Stimulated activated CD4-positive, alpha-beta T cell treated with anti-CD3 and anti-CD28 coated beads, Interleukin-12 subunit alpha, Interleukin-12 subunit beta, amount 100 ng/mL, for 48 hours (primary cell): ENCODE measurements at places on chromosomes 16 and 17.

DNA sequence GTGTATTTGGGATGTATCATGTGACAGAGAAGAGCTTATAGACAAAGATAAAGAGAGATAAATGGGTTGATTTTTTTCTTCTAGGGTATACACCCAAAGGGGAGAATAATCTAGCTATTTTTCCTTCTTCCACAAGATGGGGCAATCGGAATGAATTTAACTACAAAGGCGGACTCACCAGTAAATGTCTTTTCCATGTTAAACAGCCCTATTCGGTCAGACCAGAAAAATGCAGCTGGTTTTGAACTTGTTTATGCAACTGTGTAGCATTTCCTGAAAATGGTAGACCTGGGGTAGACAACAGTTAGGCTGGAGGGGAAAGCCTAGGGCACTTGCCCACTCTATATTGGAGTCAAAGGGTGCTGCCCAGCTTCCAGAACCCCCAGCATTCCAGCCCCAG lies 477.1 kb downstream of the TOX3 start:
- no peak for DNase-seq

DNA sequence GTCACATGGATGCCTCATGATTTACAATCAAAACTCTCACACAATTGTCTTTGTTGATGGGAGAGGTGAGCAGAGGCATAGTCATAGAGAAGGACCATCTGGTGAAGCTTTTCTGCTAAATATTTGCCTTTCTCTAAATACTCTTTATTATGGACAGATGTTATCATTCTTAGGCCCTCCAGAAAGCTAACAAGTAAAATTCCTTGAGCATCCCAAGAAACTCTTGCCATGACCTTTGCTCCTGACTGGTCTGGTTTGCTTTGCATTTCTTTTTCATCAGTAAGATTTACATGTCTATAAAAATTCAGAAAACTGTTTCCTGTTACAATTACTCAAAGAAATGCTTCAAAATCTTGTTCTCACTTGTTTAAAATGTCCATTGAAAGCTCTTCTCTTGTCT lies 1336.6 kb upstream of the CDH8 start:
- DNase-seq: no peak

- DNase-seq: no peak
Measured at GRCh38 chr17:71613996-71614395, 506.8 kb upstream of the SOX9 start.

GRCh38 chr16:85369741-85370528 lies 243.2 kb upstream of the GSE1 start:
- peak; percentile 60 for DNase-seq

DNA sequence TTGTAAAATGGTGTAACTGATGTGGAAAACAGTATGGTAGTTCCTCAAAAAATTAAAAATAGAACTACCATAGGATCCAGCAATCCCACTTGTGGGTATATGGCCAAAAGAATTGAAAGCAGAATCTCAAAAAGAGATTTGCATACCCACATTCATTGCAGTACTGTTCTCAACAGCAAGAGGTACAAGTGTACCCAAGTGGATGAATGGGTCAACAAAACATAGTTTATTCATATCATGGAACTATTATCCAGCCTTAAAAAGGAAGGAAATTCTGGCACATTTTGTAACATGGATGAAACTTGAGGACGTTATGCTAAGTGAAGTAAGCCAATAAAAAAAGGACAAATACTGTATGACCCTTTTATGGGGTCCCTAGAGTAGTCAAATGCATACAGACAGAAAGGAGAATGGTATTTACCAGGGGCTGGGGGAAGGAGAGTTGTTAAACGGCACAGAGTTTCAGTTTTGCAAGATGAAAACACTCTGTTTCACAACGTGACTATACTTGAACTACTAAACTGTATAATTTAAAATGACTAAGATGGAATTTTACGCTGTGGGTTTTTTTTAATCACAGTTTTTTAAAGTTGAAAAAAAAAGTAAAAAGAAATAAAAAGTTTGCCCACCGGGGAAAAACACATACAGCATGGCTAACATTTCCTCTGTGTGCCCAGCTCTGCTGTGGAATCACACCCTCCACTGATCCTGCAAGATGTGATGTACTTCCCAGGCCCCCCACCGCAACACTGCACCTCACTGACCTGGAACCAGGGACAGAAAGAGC lies 6.1 kb downstream of the TVP23A start:
- no peak for DNase-seq
